NCI-H510A treated with DMSO at 0.1 percent for 48 hours (cell line): ENCODE measurements at places on chromosomes 7 and 10.

- DNase-seq: no peak
Observed at GRCh38 chr7:131355917-131356777, 28.5 kb downstream of the MKLN1 start.

GRCh38 chr7:44411306-44411705 is 79.2 kb downstream of the NUDCD3 start:
- DNase-seq: no peak

GRCh38 chr10:34528320-34528719 is 286.8 kb downstream of the PARD3 start:
- DNase-seq: peak; percentile 51

DNA sequence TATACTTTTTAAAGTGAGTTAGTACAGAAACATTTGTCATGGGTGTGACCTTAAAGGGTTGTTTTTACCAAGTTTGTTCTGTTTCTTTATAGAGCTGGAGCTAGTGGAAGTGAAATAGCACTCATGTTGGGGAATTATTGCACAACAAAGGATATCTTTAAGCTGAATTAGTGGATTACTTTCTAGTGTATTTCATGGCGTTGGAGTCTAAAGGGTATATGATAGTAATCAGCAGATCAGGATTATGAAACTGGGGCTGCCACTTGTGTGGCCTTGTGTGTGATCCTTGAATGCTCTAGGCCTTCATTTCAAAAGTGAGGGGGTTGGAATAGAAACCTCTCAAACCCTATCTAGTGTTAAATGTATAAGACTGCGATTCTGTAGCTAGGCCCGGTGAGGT is 123.6 kb downstream of the LYZL1 start:
- DNase-seq: no peak

DNA sequence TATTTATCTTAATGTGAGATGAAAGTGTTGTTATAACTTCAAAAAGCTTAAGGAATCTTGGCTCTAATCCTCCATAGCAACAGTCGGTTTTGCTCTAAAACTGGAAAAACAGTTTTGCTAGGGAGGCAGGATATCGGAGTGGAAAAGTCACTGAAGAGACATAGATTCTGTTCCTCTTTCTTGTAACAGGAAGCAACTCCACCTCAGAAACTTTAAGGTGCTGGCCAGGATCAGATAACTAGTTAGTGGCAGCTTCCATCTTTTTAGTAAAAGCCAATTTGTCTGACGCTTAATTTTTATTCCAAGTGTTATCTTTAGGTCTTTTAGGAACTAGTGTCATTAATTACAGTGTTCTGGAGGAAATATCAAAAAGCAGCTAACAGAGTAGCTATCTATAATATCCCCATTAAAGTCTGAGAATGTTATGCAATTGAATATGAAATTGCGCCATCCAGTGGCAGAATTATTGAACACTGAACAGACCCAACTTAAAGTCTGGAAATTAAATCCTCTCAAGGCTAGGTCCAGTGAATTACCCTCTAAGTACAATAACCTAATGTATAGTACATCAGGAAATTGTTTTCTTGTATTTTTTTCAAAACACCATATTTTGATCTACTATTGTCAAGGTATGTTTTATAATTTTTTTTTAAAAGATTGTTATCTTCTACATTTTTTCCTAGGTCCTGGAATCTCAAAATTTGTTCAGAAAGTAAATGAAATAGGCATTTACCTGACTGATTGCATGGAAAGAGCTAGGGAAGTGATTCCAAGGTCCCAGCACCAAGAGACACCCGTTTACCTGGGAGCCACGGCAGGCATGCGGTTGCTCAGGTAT is 65.9 kb upstream of the CC2D2B start:
- peak; percentile 24 for DNase-seq

DNA sequence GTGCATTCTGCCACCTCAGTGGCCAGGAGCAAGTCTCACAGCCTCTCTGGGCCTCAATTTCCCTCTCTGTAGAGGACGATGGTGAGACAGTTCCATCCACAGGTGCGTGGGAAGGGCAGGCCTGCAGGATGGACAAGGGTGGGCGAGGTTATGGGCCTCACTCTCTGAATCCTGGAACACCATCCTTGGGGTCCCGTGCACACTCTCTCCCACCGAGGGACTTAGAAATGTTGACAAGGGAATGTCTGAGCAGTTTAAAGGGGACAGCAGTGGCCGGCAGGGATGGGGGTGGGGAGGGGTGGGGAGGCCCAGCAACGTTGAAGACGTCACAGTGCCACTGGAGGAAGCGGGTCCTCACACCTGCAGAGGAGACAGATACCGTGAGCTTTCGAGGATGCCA is 111.5 kb downstream of the FOXL3 start:
- DNase-seq: no peak

GRCh38 chr7:115869190-115869589 is 161.4 kb downstream of the TFEC start:
- DNase-seq: no peak
